Sciatic nerve (tissue), 2 donors: ENCODE measurements at places on chromosomes 16 and 17. TPM values are rescaled to one million over a fixed set of nuclear protein-coding genes. Genes with fewer than 3 reads are reported as not detected.

Gene TPPP3
- 12.5 TPM for total RNA-seq

Gene GP1BA
- not detected for total RNA-seq

Gene RAB37
- total RNA-seq, result 3.6 TPM

Gene PRAC1
- not detected for total RNA-seq

Gene PLA2G10
- total RNA-seq, result not detected

Gene ADGRG3
- total RNA-seq, result 4.6 TPM

Gene HOXB3
- 25.6 TPM for total RNA-seq

Gene HSD17B1
- total RNA-seq, result 2.4 TPM

Gene TMEM88
- total RNA-seq, result 18.5 TPM

Gene RNF112
- 3.9 TPM for total RNA-seq

Gene CCL4L2
- total RNA-seq, result 22.1 TPM

Gene OR3A3
- total RNA-seq, result not detected

Gene HEATR9
- total RNA-seq, result 0.27 TPM

Gene SLC5A10
- not detected for total RNA-seq

Gene TBC1D3C
- not detected for total RNA-seq

Gene MT4
- total RNA-seq, result not detected

Gene TMEM114
- total RNA-seq, result not detected

Gene FOXN1
- total RNA-seq, result not detected

Gene CCP110
- total RNA-seq, result 32.3 TPM

Gene FA2H
- total RNA-seq, result 52.2 TPM

Gene CDIP1
- 40.6 TPM for total RNA-seq

Gene UBE2G1
- total RNA-seq, result 46.7 TPM

Gene KRTAP3-2
- not detected for total RNA-seq

Gene DLX4
- not detected for total RNA-seq

Gene COG7
- total RNA-seq, result 29.4 TPM

Gene SLFN14
- total RNA-seq, result 0.45 TPM

Gene SYNGR3
- 0.76 TPM for total RNA-seq

Gene PMM2
- total RNA-seq, result 45.4 TPM

Gene NPIPA7
- 17.6 TPM for total RNA-seq

Gene TNK1
- total RNA-seq, result 6.1 TPM

Gene C16orf74
- total RNA-seq, result 1.8 TPM

Gene MRPL38
- 73.6 TPM for total RNA-seq
